Esophagus muscularis mucosa (tissue), 4 donors: ENCODE measurements at places on chromosomes 4 and X. TPM values are rescaled to one million over a fixed set of nuclear protein-coding genes. Genes with fewer than 3 reads are reported as not detected.

Gene UGT2B10
- total RNA-seq, result not detected

Gene MAGEA2
- total RNA-seq, result not detected

Gene SH3RF1
- total RNA-seq, result 11.4 TPM

Gene GUCY1B1
- total RNA-seq, result 49.5 TPM

Gene NAP1L3
- 2.1 TPM for total RNA-seq

Gene TMEM35A
- 9.9 TPM for total RNA-seq

Gene PDZD11
- total RNA-seq, result 32.9 TPM

Gene GRIA3
- 0.45 TPM for total RNA-seq

Gene PARM1
- total RNA-seq, result 12.9 TPM

Gene GPR119
- not detected for total RNA-seq

DNA sequence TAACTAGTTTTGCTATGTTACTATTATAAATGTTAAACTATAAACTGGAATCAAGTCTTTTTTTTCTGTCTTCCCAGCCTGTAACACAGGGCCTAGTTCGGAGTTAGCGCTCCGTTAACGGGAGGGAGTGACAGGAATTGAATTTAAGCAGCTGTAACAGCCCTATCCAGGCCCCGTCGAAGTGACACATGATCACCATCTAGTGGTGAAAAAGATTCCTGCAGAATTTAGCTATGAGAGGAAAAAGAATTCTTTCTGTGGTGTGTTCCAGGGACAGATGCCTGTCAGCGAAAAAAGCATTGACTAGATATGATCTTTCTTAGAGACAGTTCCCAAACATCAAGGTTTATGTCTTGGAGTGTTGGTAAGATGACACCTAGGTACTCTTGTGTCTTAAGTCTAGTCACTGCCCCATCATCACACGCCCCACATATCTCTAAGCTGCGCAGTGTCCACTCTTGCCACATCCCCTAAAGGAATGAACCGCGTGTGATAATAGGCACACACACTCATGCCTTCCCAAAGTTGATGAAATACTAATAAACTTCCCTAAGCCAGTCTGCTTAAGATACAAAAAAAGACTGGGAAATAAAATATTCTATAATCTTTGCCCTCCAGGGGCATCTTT is 2.1 kb downstream of the GAB3 start:
- H3K4me1 ChIP-seq, result peaks cover 20% of the 10 kb centered on the region
- no peak for DNase-seq
- H3K27me3 ChIP-seq, result no peaks in the 10 kb centered on the region
- H3K36me3 ChIP-seq, result no peaks in the 10 kb centered on the region

- peaks cover 28% of the 10 kb centered on the region for H3K4me1 ChIP-seq
- no peak overlapping the region for H3K27ac ChIP-seq
- DNase-seq, result no peak
- H3K4me3 ChIP-seq, result no peak overlapping the region
- H3K27me3 ChIP-seq, result peaks cover 9% of the 10 kb centered on the region
Measured at GRCh38 chrX:47577424-47577823, 4.8 kb upstream of the TIMP1 start.

GRCh38 chr4:47383829-47384427 is 79.6 kb downstream of the COMMD8 start:
- no peaks in the 10 kb centered on the region for H3K36me3 ChIP-seq
- no peak for DNase-seq
- H3K4me3 ChIP-seq, result no peak overlapping the region

GRCh38 chr4:101184668-101185067 is 162.7 kb downstream of the PPP3CA start:
- no peak overlapping the region for H3K27ac ChIP-seq
- H3K36me3 ChIP-seq, result no peaks in the 10 kb centered on the region
- H3K4me3 ChIP-seq, result no peak overlapping the region
- H3K27me3 ChIP-seq, result no peaks in the 10 kb centered on the region
- peaks cover 15% of the 10 kb centered on the region for H3K4me1 ChIP-seq

- H3K4me1 ChIP-seq, result no peaks in the 10 kb centered on the region
- no peak overlapping the region for H3K27ac ChIP-seq
- H3K36me3 ChIP-seq, result no peaks in the 10 kb centered on the region
- no peaks in the 10 kb centered on the region for H3K27me3 ChIP-seq
- H3K4me3 ChIP-seq, result no peak overlapping the region
- DNase-seq, result no peak
Measured at GRCh38 chrX:120474085-120474484, 5.0 kb upstream of the LAMP2 start.

DNA sequence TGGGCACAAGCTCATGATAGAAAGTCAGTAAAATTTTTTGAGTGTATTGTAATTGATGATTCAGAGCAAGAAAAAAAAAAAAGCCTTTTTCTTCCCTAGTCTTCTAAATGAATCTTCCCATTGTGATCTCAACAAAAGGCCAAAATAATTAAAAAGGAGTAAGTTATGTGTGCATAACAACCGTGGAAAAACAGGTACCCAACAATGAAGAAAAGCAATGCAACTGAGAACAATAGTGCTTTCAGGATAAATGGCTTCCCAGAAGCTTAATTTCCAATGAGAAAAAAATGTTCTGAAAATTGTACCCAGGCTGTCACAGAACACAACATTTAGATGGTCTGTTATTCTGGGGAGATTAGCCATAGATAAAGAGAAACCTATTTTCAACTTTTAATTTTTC is 399.0 kb upstream of the AGA start:
- H3K4me3 ChIP-seq, result no peak overlapping the region
- H3K27ac ChIP-seq, result no peak overlapping the region
- no peaks in the 10 kb centered on the region for H3K27me3 ChIP-seq
- DNase-seq, result no peak
- H3K36me3 ChIP-seq, result no peaks in the 10 kb centered on the region
- H3K4me1 ChIP-seq, result no peaks in the 10 kb centered on the region

GRCh38 chrX:132591719-132592275 is 103.0 kb upstream of the MBNL3 start:
- no peak overlapping the region for H3K27ac ChIP-seq
- no peaks in the 10 kb centered on the region for H3K4me1 ChIP-seq
- no peak for DNase-seq
- H3K36me3 ChIP-seq, result no peaks in the 10 kb centered on the region
- no peaks in the 10 kb centered on the region for H3K27me3 ChIP-seq

DNA sequence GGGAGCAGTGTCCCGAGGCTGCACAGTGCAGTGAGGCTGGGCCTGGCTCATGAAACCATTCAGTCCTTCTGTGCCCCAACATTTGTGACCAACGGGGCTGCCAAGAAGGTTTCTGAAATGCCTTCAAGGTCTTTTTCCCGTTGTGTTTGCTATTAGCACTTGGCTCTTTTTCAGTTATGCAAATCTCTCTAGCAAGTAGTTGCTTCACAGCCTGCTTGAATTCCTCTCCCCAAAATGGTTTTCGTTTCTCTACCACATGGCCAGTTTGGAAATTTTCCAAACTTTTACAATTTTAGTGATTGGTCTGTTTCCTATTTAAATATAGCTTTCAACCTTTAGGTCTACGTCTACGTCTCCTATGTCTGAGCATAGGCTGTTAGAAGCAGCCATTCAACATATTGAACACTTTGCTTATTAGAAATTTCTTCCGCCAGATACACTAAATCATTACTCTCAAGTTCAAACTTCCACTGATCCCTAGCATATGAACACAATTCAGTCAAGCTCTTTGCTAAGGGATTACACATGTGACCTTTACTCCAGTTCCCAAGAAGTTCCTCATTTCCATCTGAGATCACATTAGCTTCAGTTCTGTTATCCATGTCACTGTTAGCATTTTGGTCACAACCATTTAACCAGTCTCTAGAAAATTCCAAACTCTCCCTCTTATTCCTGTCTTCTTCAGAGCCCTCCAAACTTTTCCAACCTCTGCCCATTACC is 901.8 kb downstream of the GLUD2 start:
- no peaks in the 10 kb centered on the region for H3K4me1 ChIP-seq
- no peak overlapping the region for H3K27ac ChIP-seq
- H3K4me3 ChIP-seq, result no peak overlapping the region
- DNase-seq, result no peak

DNA sequence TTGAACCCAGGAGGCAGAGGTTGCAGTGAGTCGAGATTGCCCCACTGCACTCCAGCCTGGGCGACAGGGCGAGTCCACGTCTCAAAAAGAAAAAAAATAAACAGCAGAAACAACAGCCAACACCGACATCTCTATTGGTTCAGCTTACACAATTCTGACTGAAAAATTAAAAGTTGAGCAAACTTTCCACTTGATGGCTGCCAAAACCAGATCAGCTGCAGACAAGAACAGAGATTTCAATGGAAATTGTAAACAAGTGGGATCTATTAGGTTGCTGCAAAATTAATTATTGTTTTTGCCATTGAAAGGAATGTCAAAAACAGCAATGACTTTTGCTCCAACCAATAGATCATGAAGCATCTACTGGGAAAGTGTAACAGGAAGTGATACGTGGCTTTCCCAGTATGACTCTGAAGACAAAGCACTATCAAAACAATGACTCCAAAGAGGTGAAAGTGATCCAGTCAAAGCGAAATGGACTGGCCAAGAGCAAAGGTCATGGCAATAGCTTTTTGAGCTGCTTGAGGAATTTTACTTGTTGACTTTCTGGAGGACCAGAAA is 26.3 kb downstream of the UPF3B start:
- H3K27me3 ChIP-seq, result no peaks in the 10 kb centered on the region
- H3K4me1 ChIP-seq, result no peaks in the 10 kb centered on the region
- DNase-seq, result no peak
- H3K36me3 ChIP-seq, result peaks cover 17% of the 10 kb centered on the region
- H3K4me3 ChIP-seq, result no peak overlapping the region

DNA sequence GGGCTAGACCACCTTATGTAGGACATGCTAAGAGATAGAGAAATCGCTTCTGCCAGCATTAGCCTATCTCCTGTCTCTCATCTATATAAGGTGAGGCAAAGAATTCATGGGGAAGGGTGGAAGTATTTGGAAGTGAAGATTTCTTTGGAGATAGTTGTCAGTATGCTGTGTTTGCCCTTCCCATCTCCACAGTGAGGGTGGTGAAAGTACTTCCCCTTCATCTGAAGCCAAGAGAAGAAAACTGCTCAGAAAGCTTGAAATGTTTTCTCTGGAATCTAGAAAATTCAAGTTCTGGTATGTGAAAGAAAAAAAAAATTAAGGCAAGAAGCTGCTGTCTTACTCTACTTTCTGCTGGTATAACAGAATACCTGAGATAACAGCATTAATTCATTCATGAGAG is 12.3 kb upstream of the ADH5 start:
- no peak overlapping the region for H3K27ac ChIP-seq
- no peak for DNase-seq
- H3K27me3 ChIP-seq, result no peaks in the 10 kb centered on the region
- no peaks in the 10 kb centered on the region for H3K36me3 ChIP-seq

DNA sequence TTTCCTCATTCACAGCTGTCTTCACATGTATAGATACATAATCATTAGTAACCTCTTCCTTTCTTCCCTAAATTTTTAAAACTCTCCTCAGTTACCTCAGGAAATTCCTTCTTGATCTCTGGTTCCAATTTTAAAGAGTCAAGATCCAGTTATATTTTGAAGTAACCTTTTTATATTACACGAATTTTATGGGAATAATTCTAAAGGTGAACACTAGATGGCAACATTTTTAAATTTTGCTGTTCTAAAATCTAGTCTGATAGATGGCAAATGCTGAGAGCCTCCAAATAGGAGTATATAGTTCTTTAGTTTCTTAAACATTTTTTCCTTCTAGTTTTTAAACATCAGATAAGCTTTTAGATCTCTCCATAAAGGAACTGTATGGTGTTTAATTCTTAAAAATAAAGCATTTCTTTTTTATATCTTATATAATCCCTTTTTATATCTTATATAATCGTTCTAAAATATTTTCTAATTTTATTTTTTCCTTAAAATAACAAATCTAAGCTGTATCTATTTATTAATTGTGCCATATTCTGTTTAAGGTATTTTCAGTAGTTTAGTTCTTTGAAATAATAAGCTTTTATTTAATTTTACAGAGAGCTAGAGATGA is 37.9 kb upstream of the PAPSS1 start:
- H3K36me3 ChIP-seq, result no peaks in the 10 kb centered on the region
- H3K4me1 ChIP-seq, result no peaks in the 10 kb centered on the region
- H3K27me3 ChIP-seq, result no peaks in the 10 kb centered on the region
- no peak for DNase-seq

DNA sequence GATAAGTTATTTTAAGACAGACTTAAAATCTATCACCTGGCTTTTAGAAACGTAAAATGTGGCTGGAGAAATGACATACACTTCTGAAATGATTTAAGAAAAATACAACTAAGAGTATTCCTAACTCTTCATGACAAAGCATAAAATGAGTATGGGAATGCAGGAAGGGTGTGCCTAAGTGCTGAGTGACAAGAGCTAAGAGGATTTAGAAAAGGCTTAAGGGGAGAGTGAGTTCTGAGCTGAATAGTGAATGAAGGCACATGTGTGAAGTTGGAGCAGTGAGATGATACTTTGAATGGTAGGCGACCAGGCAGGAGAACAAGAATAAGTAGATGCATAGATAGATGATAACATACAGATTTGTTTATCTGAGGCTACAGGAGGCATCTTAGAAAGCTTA is 458.3 kb upstream of the TENM3 start:
- H3K27me3 ChIP-seq, result no peaks in the 10 kb centered on the region
- H3K4me1 ChIP-seq, result no peaks in the 10 kb centered on the region
- H3K36me3 ChIP-seq, result no peaks in the 10 kb centered on the region
- no peak for DNase-seq

- no peak overlapping the region for H3K27ac ChIP-seq
- H3K4me3 ChIP-seq, result no peak overlapping the region
- no peaks in the 10 kb centered on the region for H3K4me1 ChIP-seq
- no peak for DNase-seq
- H3K36me3 ChIP-seq, result no peaks in the 10 kb centered on the region
Measured at GRCh38 chr4:166174717-166175490, 301.9 kb downstream of the TLL1 start.

- no peaks in the 10 kb centered on the region for H3K36me3 ChIP-seq
- no peak overlapping the region for H3K4me3 ChIP-seq
- H3K4me1 ChIP-seq, result no peaks in the 10 kb centered on the region
- H3K27ac ChIP-seq, result no peak overlapping the region
Measured at GRCh38 chr4:170193496-170193895, 103.7 kb upstream of the AADAT start.

- no peaks in the 10 kb centered on the region for H3K36me3 ChIP-seq
- no peak for DNase-seq
- H3K27me3 ChIP-seq, result no peaks in the 10 kb centered on the region
- no peak overlapping the region for H3K4me3 ChIP-seq
- H3K27ac ChIP-seq, result no peak overlapping the region
- no peaks in the 10 kb centered on the region for H3K4me1 ChIP-seq
Measured at GRCh38 chr4:102120846-102121245, 224.4 kb downstream of the SLC39A8 start.
